Activated B cell treated with CpG ODN at 0.5 μM for 24 hours (primary cell): ENCODE measurements at places on chromosomes 13 and 19.

- H3K36me3 ChIP-seq: no peaks in the 10 kb centered on the region
- DNase-seq: no peak
- no peaks in the 10 kb centered on the region for H3K27me3 ChIP-seq
- H3K27ac ChIP-seq: no peak overlapping the region
- H3K4me1 ChIP-seq: no peaks in the 10 kb centered on the region
- H3K4me3 ChIP-seq: no peak overlapping the region
Observed at GRCh38 chr13:80083081-80083852, 257.7 kb downstream of the SPRY2 start.

DNA sequence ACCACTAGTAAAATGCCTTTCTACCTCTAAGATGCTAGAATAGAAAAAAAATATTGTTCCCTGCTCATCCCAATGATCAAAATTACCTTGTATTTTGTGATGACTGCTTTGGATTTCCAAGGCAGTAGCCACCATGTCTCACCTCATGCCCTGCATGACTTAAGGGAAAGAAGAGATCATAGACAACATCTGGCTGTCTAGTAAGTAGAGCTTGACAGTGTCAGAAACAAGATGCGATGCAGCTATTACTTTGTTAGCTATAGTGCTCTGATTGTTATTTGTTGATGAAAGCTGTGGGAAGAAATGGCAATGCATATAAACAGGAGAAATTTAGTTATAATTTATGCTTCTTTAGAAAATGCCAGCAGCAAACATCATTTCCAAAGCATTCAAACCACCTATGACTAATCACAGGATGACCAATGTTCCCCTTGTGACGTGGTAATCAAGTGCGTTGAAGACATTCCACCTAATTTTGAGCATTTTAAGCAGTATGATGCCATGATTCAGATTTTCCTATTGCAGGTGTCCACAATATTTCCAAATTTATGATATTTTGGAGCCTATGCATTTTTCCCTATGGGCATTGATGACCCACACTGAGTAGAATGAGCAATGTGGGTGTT, 308.3 kb downstream of the KCNRG start:
- H3K27me3 ChIP-seq: no peaks in the 10 kb centered on the region
- H3K27ac ChIP-seq: no peak overlapping the region
- peaks cover 2% of the 10 kb centered on the region for H3K36me3 ChIP-seq
- H3K4me3 ChIP-seq: no peak overlapping the region
- peaks cover 11% of the 10 kb centered on the region for H3K4me1 ChIP-seq

DNA sequence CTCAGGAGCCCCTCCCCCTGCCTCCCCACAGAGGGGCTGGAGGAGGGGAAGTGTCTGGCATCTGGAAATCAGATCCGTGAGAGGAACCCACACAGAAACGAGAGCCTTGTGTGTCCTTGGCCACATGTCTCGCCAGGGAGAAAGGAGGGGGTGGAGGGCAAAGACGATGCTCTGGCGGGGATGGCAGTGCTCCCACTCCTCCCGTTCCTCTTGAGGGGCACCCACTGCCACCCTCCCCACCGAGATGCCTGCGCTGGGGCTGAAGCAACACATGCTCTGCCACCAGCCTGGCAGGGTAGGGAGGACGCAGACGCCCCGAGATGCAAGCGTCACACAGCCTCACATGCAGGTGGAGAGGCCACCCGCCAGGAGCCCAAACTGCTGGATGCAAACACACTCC, 2.8 kb downstream of the ADGRL1 start:
- H3K4me1 ChIP-seq: peaks cover 14% of the 10 kb centered on the region
- no peak overlapping the region for H3K27ac ChIP-seq
- peaks cover 24% of the 10 kb centered on the region for H3K27me3 ChIP-seq
- H3K4me3 ChIP-seq: no peak overlapping the region

GRCh38 chr19:35284153-35285094, 2.1 kb downstream of the HAMP start:
- no peaks in the 10 kb centered on the region for H3K27me3 ChIP-seq
- H3K27ac ChIP-seq: no peak overlapping the region
- peaks cover 8% of the 10 kb centered on the region for H3K36me3 ChIP-seq
- peaks cover 47% of the 10 kb centered on the region for H3K4me1 ChIP-seq
- no peak overlapping the region for H3K4me3 ChIP-seq

- H3K4me1 ChIP-seq: peaks cover 6% of the 10 kb centered on the region
- H3K36me3 ChIP-seq: peaks cover 15% of the 10 kb centered on the region
- no peaks in the 10 kb centered on the region for H3K27me3 ChIP-seq
- no peak overlapping the region for H3K27ac ChIP-seq
- no peak overlapping the region for H3K4me3 ChIP-seq
Observed at GRCh38 chr19:5006201-5006600, 37.3 kb downstream of the KDM4B start.

- peaks cover 30% of the 10 kb centered on the region for H3K4me1 ChIP-seq
- H3K27me3 ChIP-seq: no peaks in the 10 kb centered on the region
- H3K4me3 ChIP-seq: no peak overlapping the region
- DNase-seq: no peak
- peaks cover 12% of the 10 kb centered on the region for H3K36me3 ChIP-seq
Observed at GRCh38 chr13:51623473-51623872, 39.2 kb downstream of the WDFY2 start.

DNA sequence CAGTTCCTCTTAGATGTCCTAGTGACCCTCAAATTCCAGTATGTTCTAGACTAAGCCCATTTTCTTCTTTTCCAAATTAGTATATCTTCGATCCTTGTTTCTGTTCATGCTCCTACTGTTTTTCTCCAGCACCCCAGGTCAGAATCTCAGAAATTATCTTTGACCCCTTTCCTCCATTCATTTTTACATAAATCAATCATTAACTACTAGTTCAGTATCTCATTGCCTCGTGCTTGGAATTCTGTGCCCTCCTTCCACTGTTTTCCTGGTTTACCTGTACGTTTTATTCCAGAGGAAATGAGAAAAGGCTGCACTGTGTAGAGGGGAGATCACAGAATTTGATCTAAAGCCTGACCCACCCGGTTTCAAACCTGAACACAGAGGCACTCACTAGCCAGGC, 107.9 kb downstream of the LRCH1 start:
- H3K4me3 ChIP-seq: no peak overlapping the region
- no peak for DNase-seq
- H3K27ac ChIP-seq: peak overlapping the region; percentile 1
- peaks cover 13% of the 10 kb centered on the region for H3K36me3 ChIP-seq
- peaks cover 70% of the 10 kb centered on the region for H3K4me1 ChIP-seq

DNA sequence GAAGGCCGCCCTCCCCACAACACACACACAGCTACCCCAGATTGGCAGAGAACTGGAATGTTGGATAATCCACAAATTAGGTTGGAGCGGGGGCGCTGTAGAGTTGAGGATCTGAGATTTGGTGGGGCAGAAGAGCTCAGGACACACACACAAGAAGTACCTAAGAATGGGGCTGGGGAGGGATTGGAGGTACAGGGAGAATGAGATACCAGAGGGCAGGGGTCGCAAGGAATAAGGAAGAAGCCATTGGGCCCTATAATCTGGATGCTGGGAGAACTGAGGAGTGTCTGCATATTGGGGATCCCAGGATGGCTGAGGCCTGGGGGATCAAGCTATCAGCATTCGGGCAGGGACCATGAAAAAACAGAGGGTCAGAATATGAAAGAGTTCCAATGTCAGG, 11.5 kb downstream of the SYT3 start:
- no peaks in the 10 kb centered on the region for H3K4me1 ChIP-seq
- peaks cover 2% of the 10 kb centered on the region for H3K27me3 ChIP-seq
- no peaks in the 10 kb centered on the region for H3K36me3 ChIP-seq

DNA sequence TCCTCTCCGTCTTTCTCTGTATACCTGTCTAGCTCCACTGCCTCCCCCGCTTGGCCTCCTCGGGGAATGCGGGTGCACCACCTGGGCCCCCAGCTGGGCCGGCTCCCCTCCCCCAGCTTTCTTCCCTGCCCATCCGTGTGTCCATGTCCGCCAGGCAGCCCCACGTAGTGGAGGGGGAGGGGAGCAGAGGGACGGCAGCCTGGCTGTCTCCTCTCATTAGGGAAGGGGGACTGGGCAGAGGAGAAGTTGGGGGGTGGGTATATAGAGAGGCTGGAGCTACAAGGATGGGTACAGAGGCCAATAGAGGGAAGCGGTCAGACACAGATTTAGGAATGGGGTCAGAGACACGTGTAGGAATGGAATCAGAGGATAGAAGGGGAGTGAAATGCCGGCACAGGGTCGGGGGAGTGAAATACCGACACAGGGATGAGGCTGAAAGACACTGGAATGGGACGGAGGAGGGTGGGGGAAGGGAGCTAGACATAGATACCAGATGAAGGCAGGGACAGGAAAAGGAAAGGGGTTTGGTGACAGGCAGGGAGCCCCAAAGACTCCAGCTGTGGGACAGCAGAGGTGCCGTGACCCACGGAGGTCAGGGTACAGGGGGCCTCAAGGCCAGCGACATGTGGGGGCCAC, 2.8 kb downstream of the NECTIN2 start:
- peaks cover 31% of the 10 kb centered on the region for H3K4me1 ChIP-seq
- no peak overlapping the region for H3K27ac ChIP-seq
- no peak overlapping the region for H3K4me3 ChIP-seq
- H3K27me3 ChIP-seq: peaks cover 49% of the 10 kb centered on the region
- DNase-seq: no peak
